ENCODE measurements at places on chromosomes 2 and 18. TPM values are rescaled to one million over a fixed set of nuclear protein-coding genes. Genes with fewer than 3 reads are reported as not detected.
A peak's percentile ranks its signal among the peaks of the same experiment; 100 is the strongest.

DNA sequence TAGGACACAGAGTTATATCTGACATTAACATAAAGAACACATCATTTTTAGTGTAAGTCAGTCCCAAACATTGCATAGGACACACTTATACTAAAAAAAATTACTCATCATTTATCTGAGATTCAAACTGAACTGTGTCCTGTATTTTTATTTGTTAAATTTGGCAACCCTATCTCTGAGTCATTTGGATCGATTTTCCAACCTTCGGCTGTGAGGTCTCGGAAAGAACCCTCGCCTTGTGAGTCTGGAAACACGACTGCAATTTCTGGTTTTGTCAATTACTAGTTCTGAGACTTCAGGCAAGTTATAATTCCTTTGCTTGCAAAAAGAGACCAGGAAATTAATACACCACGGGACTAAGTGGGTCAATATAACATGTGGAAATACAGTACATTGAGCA is 14.0 kb downstream of the ATP8B1 start:
- no peak overlapping the region for H3K4me3 ChIP-seq
- no peaks in the 10 kb centered on the region for H3K4me1 ChIP-seq
- peaks cover 3% of the 10 kb centered on the region for H3K36me3 ChIP-seq
- no peak for DNase-seq

DNA sequence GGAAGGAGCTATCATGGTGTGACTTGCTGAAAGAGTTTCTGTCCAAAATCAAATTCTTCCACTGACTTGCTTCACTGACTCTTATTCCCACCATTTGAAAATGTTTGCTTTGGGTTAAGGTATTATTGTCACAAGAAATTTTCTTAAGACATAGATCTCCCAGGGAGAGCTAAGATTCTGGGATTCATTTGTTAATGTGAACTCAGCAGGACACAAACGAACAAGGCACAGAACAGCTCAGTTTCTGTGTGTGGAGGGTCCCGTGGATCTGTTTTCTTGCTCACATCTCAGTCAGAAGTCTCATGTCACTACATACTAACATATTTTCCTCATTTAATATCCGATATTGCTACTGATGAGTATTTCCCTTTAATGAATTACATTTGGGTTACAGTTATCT is 8.2 kb upstream of the HNRNPA3 start:
- H3K27me3 ChIP-seq: no peaks in the 10 kb centered on the region
- H3K36me3 ChIP-seq: no peaks in the 10 kb centered on the region
- H3K27ac ChIP-seq: no peak overlapping the region

GRCh38 chr2:62852254-62852653 is 146.7 kb downstream of the EHBP1 start:
- H3K4me1 ChIP-seq: no peaks in the 10 kb centered on the region
- H3K27ac ChIP-seq: no peak overlapping the region
- H3K36me3 ChIP-seq: peaks cover 6% of the 10 kb centered on the region
- H3K27me3 ChIP-seq: no peaks in the 10 kb centered on the region

GRCh38 chr2:85536479-85536878 is 2.5 kb upstream of the MAT2A start:
- no peak overlapping the region for H3K4me3 ChIP-seq
- no peaks in the 10 kb centered on the region for H3K36me3 ChIP-seq
- DNase-seq: no peak
- no peak overlapping the region for H3K27ac ChIP-seq
- H3K4me1 ChIP-seq: peaks cover 25% of the 10 kb centered on the region

DNA sequence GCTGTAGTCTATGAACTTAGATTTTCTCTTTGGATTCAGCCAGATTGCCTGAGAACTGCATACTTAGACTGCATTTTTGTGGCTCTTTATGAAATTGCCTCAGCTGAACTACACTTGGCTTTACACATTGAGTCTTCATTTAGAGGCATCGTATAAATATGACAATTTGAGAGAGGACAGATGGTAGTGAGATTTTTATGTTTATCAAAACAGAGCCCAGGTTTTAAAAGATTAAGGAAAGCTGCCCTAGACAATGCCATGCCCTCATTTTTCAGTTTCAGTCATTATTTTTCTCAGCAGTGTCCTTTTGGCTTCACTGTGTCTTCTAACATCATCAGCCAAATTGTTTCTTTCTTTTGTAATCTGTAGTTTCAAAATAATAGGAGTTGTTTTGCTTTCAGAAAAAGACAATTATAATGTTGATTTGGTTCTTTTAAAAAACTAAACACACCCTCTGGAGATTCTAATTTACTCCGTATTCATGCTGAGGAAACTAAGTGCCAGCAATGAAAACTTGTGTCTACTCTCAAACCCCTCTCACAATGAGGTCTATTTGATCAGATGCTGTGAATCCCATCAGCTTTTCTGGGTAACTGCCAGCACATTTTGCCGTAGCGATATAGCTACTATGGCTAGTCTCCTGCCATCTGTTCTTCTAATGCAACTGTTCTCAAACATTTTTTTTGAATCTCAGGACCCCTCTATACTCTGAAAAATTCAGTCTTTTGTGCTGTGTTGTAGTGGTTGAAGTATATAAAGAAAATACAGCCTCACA is 46.2 kb downstream of the TWSG1 start:
- no peaks in the 10 kb centered on the region for H3K4me1 ChIP-seq
- no peak overlapping the region for H3K27ac ChIP-seq
- H3K27me3 ChIP-seq: no peaks in the 10 kb centered on the region

DNA sequence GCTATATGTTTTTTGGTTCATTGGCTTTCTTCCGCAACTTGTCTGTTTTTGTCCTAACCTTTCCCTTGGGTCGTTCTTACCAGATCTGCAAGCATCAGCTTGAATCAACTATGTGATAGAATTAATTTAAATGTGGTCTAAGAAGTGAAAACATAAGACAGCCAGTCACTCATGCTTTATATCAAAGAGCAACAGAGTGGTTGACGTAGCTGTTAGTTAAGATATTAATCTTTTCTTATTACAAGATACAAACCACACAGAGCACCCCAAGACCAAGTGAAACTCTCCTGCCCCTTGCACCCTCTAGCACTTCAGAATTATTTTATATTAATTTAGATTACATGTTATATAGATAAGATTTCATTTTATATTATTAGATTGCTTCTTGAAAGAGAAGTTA is 15.2 kb downstream of the IL18RAP start:
- DNase-seq: no peak
- no peaks in the 10 kb centered on the region for H3K27me3 ChIP-seq
- H3K4me3 ChIP-seq: no peak overlapping the region
- no peak overlapping the region for H3K27ac ChIP-seq
- H3K36me3 ChIP-seq: peaks cover 4% of the 10 kb centered on the region

GRCh38 chr2:144693179-144693578 is 173.3 kb upstream of the ZEB2 start:
- no peak overlapping the region for H3K27ac ChIP-seq
- H3K4me1 ChIP-seq: no peaks in the 10 kb centered on the region
- peaks cover 12% of the 10 kb centered on the region for H3K27me3 ChIP-seq
- no peaks in the 10 kb centered on the region for H3K36me3 ChIP-seq
- H3K4me3 ChIP-seq: no peak overlapping the region

DNA sequence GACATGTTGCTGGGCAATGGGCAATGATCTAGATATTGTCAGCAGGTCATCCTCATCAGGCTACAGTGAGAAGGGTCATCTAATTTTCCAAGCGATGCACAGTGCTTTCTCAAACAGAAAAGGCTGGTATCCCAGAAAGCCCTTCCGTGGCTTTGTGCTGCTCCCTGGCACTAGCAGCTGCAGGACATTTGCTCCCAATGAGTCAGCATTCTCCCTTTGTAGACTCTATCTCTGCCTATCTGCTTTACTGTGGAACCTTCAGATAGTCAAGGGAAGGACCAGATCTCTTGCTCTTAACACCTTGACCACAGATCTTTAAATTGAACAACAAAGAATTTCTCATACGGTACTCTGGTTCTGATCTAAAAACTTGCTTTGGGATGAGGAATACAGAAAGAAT is 101.4 kb downstream of the CDH2 start:
- DNase-seq: no peak
- H3K27ac ChIP-seq: no peak overlapping the region
- no peak overlapping the region for H3K4me3 ChIP-seq
- H3K36me3 ChIP-seq: no peaks in the 10 kb centered on the region

DNA sequence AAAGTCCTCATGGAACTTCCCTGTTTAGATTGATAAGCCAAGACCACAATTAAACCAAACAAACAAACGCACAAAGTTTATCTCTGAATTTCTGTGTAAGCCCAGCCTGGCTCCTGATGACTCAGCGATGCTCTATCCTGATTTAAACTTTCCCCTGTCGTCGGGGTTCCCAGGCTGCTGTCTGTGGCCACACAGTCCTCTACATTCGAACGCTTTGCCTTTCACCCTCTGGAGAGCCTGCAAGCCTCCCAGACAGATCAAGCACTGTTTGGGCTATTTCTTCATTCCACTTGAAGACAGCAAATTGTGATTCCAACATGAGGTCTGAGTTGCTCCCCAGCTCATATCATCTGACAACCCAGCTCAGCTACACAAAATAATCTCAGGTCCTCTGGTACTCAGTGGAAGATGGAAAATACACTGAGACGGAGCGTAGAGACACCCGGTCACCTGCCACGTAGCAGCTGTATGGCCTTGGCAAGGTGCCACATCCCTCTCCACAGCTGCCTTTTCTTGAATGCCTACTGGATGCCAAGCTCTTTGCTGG is 51.2 kb downstream of the CYRIA start:
- no peak overlapping the region for H3K4me3 ChIP-seq
- H3K4me1 ChIP-seq: peaks cover 2% of the 10 kb centered on the region
- no peak for DNase-seq
- H3K27me3 ChIP-seq: peaks cover 39% of the 10 kb centered on the region

- peak overlapping the region; percentile 34 for H3K27ac ChIP-seq
- DNase-seq: no peak
- H3K4me3 ChIP-seq: no peak overlapping the region
- H3K4me1 ChIP-seq: no peaks in the 10 kb centered on the region
- no peaks in the 10 kb centered on the region for H3K36me3 ChIP-seq
- H3K27me3 ChIP-seq: peaks cover 10% of the 10 kb centered on the region
These were observed 50.7 kb upstream of the ARL5A start for GRCh38 chr2:151878655-151879563.

- no peak for DNase-seq
- no peaks in the 10 kb centered on the region for H3K36me3 ChIP-seq
- H3K4me3 ChIP-seq: no peak overlapping the region
- H3K27me3 ChIP-seq: peaks cover 14% of the 10 kb centered on the region
- H3K4me1 ChIP-seq: no peaks in the 10 kb centered on the region
- H3K27ac ChIP-seq: no peak overlapping the region
These were observed 203.3 kb downstream of the NR4A2 start for GRCh38 chr2:156129227-156129626.

DNA sequence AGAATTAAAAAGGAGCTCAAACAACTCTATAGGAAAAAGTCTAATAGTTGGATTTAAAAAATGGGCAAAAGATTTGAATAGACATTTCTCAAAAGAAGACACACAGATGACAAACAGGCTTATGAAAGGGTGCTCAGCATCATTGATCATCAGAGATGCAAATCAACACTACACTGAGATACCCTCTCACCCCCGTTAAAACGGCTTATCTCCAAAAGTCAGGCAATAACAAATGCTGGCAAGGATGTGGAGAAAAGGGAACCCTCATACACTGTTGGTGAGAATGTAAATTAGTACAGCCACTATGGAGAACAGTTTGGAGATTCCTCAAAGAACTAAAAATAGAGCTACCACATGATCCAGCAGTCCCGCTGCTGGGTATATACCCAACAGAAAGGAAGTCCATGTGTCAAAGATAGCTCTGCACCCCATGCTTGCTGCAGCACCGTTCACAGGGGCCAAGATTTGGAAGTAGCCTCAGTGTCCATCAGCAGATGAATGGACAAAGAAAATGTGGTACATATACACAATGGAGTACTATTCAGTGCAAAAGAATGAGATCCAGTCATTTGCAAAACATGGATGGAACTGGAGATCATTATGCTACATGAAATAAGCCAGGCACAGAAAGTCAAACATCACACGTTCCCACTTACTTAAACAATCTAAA is 46.7 kb upstream of the B3GNT7 start:
- peaks cover 43% of the 10 kb centered on the region for H3K27me3 ChIP-seq
- no peak for DNase-seq
- no peak overlapping the region for H3K4me3 ChIP-seq
- no peaks in the 10 kb centered on the region for H3K36me3 ChIP-seq
- no peaks in the 10 kb centered on the region for H3K4me1 ChIP-seq

DNA sequence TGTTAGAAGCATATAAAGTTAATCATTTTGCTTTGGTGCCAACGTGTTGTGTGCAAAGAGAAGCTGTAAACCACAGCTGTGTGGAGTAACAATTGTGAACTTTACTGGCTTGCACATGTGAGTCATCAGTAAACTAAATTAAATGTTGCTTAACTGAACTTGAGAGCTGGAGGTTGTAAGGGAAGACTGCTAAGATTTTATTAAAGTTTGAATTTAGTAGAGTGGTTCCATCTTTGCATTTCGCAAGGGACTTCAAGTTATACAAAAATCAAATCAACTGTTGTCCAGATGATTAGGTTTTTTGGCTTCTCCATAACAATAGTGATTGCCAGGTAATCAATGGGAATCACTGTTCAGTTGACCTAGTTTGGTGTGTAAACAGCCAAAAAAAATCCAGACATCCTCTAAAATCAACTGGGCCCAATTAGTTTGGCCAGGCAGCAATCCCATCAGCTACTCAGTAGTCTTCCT is 247.4 kb downstream of the MYO3B start:
- H3K27me3 ChIP-seq: peaks cover 24% of the 10 kb centered on the region
- no peaks in the 10 kb centered on the region for H3K36me3 ChIP-seq
- no peak for DNase-seq
- no peak overlapping the region for H3K27ac ChIP-seq
- H3K4me3 ChIP-seq: no peak overlapping the region

The C1QL2 gene
- total RNA-seq: not detected

The BCL11A gene
- total RNA-seq: 9.2 TPM

The CYTIP gene
- total RNA-seq: 286 TPM

The PROM2 gene
- total RNA-seq: not detected

The UGT1A8 gene
- total RNA-seq: not detected

The RAB6C gene
- not detected for total RNA-seq

The UGT1A5 gene
- not detected for total RNA-seq

The ECEL1 gene
- not detected for total RNA-seq

Measured in T-helper 17 cell (primary cell).